Ecto neural progenitor cell (in vitro differentiated cells): ENCODE measurements at places on chromosomes 5 and 9.
A peak's percentile ranks its signal among the peaks of the same experiment; 100 is the strongest.

DNA sequence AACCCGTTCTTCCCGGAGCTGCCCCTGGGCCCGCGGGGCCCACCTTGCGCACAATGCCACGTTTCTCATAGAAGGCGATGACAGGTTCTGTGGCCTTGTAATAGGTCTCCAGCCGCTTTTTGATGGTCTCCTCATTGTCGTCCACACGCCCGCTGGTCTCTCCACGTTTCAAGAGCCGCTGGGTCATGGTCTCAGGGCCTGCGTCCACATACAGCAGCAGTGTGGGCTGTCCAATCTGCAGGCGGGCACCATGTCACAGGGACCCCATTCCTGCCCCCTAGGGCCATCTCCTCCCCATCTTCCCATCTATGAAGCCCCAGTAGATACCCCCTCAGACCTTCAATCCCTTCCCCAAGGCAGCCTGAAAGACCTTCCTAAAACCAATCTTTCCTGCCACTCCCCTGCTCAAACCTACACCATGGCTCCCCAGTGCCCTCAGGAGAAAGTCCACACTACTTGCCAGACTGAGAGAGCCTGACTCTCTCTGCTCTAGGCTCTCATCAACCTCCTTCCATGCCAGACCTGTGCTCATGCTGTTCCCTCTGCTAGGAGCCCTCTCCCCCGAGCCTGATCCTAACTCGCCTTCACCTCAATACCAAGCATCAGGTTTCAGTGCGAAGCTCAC, 9.1 kb downstream of the AK1 start:
- no peak for DNase-seq

- DNase-seq, result no peak
These were observed 123.5 kb downstream of the SLC24A2 start for GRCh38 chr9:19665146-19665863.

- peak; percentile 74 for DNase-seq
These were observed 1.7 kb upstream of the PAX5 start for GRCh38 chr9:37035648-37036370.

- peak; percentile 49 for DNase-seq
These were observed 211.4 kb downstream of the FSTL4 start for GRCh38 chr5:133400831-133401351.

DNA sequence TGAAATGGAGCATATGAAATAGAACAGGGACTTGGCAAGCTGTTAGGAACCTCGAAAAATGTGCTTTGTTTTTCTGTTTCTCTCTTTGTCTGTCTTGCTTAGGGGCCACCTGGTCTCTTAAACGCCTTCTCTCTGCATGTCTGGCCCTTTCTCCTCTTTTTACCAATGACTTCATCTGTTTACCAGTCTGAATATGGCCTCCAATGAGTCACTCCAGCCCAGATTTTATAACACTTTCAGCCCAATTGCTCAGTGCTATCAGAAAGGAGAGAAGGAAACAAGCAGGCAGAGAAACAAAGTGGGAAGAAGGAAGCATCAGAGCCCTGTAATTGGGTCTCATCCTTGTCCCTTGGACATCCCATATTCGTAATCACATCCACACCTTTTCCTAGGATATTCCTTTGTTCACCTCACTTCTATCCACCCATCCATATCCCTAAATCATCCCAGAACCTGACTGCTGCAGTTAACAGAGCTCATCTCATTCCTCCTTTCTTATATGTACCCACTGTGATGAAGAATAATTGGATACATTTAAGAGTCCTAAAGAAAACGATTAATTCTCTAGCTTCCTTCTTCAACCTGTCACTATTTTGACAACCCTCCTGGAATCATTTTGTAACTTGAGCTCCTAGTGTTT, 151.8 kb upstream of the GPR151 start:
- no peak for DNase-seq

- DNase-seq, result no peak
These were observed 80.3 kb downstream of the EPB41L4A start for GRCh38 chr5:112338681-112339337.

GRCh38 chr9:84271531-84271900, 69.0 kb downstream of the SLC28A3 start:
- peak; percentile 69 for DNase-seq

- peak; percentile 11 for DNase-seq
These were observed 8.2 kb upstream of the IRF1 start for GRCh38 chr5:132498686-132499271.

DNA sequence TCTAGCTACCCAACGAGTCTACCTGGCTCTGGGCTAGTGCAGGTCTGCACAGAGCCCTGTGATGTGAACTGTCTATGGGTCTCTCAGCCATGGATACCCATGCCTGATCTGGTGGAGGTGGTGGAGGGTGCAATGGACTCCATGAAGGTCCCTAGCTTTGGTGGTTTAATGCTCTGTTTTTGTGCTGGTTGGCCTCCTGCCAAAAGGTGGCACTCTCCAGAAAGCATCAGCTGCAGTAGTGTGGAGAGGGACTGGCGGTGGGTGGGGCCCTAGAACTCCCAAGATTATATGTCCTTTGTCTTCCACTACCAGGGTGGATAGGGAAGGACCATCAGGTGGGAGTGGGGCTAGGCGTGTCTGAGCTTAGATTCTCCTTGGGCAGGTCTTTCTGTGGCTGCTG, 290.1 kb downstream of the AGTPBP1 start:
- no peak for DNase-seq

- DNase-seq, result no peak
These were observed 100.6 kb downstream of the ANGPTL2 start for GRCh38 chr9:127021664-127022363.

GRCh38 chr5:59810041-59810440, 83.5 kb downstream of the PDE4D start:
- DNase-seq, result peak; percentile 68

DNA sequence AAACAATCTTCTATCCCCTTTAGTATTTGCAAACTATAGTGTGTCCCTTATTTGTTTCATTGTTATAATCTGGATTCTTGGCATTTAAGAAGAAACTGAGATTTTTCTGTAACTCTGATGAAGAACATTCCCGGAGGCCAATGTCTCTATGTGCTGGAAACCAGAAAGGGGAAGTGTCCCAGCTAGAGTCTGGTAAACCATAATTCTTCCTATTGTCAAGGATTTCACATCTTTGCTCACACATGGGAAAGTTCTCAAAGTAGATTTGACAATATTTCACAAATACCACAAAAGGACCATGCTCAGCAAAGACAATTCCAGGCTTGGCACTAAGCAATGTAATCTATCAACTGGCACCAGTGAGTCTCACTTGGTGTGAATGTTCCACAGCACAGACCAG, 146.8 kb downstream of the MUSK start:
- DNase-seq, result no peak

DNA sequence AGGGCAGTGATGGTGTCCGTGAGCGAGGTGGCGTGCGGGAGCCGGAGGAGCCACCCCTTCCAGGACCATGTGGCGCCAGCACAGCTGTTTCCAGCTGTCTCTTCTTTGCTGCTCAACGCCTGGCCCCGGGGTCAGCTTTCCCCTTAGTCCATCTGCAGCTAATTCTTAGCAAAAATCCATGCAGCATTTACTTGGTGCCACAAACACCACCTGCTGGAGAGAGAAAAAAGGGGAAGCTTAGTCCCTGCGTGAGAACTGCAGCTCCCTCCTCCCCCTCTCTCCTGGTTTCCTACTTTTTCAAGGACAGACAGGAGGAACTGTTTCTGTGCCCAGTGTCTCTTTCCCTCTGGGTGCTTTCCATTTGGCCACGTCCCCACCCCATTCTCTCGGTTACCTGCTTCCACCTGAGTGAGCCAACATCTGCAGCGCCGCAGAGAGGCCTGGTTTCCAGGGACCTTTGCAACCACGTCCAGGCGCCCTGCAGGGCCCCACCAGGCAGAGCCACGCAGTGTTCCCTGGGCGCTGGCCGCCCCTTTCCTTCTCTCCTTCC, 3.4 kb downstream of the SLC6A19 start:
- peak; percentile 73 for DNase-seq

GRCh38 chr9:11821306-11821975, 871.7 kb upstream of the TYRP1 start:
- DNase-seq, result no peak
